ENCODE measurements at places on chromosomes 16 and 17. TPM values are rescaled to one million over a fixed set of nuclear protein-coding genes. Genes with fewer than 3 reads are reported as not detected.

DNA sequence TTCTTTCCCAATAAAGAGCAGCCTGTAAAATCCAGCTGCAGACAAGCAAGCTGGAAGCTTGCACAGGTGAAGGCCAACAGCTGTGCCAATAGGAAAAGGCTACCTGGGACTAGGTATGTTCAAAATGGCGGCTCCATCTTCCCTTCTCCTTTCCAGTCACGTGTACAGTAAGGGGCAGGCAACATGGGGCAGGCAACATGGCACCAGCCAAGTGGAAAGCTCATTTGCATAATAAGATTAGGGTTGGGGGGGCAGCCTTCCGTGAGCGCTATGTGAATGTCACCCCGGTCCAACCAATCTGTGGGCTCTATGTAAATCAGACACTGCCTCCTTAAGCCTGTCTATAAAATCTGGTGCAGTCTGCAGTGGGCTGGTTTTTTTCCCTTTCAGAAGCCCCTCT, 31.3 kb downstream of the TVP23A start:
- no peaks in the 10 kb centered on the region for H3K36me3 ChIP-seq
- no peak overlapping the region for H3K4me3 ChIP-seq
- H3K4me1 ChIP-seq: no peaks in the 10 kb centered on the region
- H3K27ac ChIP-seq: no peak overlapping the region
- DNase-seq: no peak

DNA sequence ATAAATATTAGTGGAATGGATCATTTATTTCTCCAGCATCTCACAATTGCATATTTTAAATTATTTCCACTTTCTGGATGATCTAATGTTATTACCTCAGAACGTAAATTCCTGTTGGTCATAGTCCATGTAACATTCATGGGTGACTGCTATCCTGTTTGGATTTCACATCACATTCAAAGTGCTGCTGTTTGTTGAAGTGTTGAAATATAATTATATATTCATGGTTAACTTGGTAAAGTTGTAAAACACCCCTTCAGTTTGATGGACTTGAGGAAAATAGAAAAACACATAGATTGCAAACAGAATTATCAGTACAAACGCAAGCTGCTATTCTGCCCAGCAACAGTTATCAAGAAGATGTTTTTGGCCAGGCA, 59.6 kb downstream of the TANGO6 start:
- no peaks in the 10 kb centered on the region for H3K36me3 ChIP-seq
- H3K27ac ChIP-seq: no peak overlapping the region
- H3K4me3 ChIP-seq: no peak overlapping the region
- no peaks in the 10 kb centered on the region for H3K27me3 ChIP-seq
- peaks cover 14% of the 10 kb centered on the region for H3K4me1 ChIP-seq

DNA sequence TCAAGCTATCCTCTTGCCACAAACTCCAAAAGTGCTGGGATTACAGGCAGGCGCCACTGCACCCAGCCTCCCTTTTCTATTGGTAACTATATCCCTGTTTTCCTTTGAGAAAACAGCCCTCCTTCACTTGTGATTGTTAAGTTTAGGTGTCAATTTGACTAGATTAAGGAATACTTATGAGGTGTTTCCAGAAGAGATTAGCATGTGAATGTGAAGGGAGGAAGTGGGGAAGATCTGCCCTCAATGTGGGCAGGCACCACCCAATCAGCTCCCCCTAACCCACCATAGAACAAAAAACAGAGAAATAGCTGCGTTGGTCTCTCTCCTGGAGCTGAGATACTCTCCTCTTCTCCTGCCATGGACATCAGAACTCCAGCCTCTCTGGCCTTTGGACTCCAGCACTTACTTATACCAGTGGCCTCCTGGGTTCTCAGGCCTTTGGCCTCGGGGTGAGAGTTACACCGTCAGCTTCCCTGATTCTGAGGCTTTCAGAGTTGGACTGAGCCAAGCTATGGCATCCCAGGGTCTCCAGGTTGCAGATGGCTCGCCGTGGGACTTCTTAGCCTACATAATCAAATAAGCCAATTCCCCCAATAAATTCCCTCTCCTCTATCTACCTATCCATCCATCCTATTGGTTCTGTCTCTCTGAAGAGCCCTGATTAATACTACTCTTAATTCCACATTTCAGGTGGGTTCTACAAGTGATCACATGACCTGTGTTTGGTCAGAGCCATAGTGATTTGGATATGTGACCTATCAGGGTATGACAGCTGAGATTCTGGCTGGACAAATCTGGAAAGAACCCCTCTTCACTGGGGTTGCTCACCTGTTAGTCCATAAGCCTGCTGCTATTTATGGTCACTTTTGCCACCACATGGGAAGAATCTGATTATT, 12.0 kb upstream of the STAT3 start:
- no peak for DNase-seq
- no peak overlapping the region for H3K4me3 ChIP-seq
- H3K36me3 ChIP-seq: no peaks in the 10 kb centered on the region
- no peaks in the 10 kb centered on the region for H3K27me3 ChIP-seq
- H3K27ac ChIP-seq: peak overlapping the region; percentile 29

- H3K4me1 ChIP-seq: peaks cover 6% of the 10 kb centered on the region
- peak; percentile 48 for DNase-seq
- H3K4me3 ChIP-seq: no peak overlapping the region
- no peak overlapping the region for H3K27ac ChIP-seq
- H3K36me3 ChIP-seq: no peaks in the 10 kb centered on the region
Measured at GRCh38 chr17:1055751-1056645, 59.1 kb downstream of the TIMM22 start.

GRCh38 chr16:12661656-12662172, 142.0 kb downstream of the CPPED1 start:
- H3K36me3 ChIP-seq: no peaks in the 10 kb centered on the region
- peak; percentile 30 for DNase-seq
- no peaks in the 10 kb centered on the region for H3K27me3 ChIP-seq
- no peak overlapping the region for H3K27ac ChIP-seq

DNA sequence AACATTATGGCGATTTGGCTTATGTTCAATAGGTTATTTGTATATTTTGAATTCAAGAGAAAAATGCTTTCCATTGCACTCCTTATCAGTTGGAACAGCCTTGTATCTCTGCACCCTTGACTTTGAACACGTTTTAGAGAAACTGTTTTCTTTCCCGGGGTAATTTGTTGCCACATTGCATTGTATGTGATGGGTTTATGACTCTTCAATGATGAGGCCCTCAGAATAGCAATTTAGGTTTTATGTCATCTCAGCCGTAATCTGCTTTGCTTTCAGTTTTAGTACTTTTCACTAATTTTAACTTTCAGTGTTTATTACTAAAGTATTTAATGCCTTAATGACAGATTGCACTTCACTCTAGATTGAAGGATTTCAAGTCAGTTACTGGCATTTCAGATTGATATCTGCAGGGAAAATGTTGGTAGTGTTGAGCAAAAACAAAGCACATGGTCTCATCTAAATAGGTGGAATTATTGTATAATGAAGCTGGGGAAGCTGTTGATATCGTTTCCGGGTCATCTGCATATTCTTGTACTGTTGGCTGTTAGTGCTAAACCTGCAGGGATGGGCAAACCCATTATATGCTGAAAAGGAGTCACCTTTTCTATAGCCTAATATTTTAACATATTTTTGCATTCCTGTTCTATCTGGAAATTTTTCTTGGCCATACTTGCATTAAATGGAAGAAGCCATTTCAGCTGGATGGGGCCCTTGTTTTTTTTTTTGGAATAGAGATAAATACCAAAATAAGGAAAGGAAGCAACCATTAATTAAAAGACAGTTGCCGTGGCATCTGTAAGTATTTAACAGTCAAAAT, 2.0 kb downstream of the LUC7L3 start:
- peak overlapping the region; percentile 95 for H3K27ac ChIP-seq
- peaks cover 20% of the 10 kb centered on the region for H3K36me3 ChIP-seq
- no peaks in the 10 kb centered on the region for H3K27me3 ChIP-seq
- peak overlapping the region; percentile 92 for H3K4me3 ChIP-seq
- H3K4me1 ChIP-seq: peaks cover 56% of the 10 kb centered on the region

The RHBDL1 gene
- 18.1 TPM for total RNA-seq

The MAP2K6 gene
- total RNA-seq: 1.6 TPM

- peak overlapping the region; percentile 68 for H3K27ac ChIP-seq
- peak; percentile 66 for DNase-seq
- no peaks in the 10 kb centered on the region for H3K36me3 ChIP-seq
- peaks cover 10% of the 10 kb centered on the region for H3K4me1 ChIP-seq
Measured at GRCh38 chr16:4767872-4768548, 1.0 kb upstream of the ZNF500 start.

DNA sequence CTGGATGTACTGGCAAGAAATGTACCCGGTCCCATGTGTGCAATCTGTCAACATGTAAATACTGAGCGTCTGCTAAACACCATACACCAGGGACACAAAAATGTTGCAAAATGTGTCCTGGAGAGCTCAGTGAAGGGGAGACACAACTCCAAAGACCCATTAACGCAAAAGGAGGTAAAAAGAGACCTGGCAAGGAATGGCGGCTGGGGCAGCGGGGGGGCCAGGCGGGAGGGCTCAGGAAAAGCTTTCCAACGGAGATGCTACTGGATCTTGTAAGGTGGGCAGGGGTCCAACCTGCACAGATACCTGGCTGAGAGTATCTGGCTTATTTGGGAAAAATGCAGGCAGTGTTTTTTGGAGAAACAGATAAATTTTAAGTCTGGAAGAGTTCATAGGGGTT, 40.7 kb downstream of the ADCY9 start:
- H3K27me3 ChIP-seq: no peaks in the 10 kb centered on the region
- no peak overlapping the region for H3K4me3 ChIP-seq
- H3K27ac ChIP-seq: no peak overlapping the region
- H3K4me1 ChIP-seq: no peaks in the 10 kb centered on the region
- DNase-seq: no peak
- no peaks in the 10 kb centered on the region for H3K36me3 ChIP-seq

- 0 out of 2 replicates have a peak, but pooled peaks cover 4% of the 10 kb centered on the region for H3K4me1 ChIP-seq
- H3K27ac ChIP-seq: no peak overlapping the region
- DNase-seq: no peak
- no peaks in the 10 kb centered on the region for H3K27me3 ChIP-seq
Measured at GRCh38 chr16:58348986-58349385, 43.3 kb upstream of the GINS3 start.

- no peaks in the 10 kb centered on the region for H3K27me3 ChIP-seq
- DNase-seq: no peak
- H3K4me1 ChIP-seq: peaks cover 49% of the 10 kb centered on the region
- H3K4me3 ChIP-seq: no peak overlapping the region
- H3K27ac ChIP-seq: no peak overlapping the region
Measured at GRCh38 chr17:40020146-40020545, 4.9 kb downstream of the CSF3 start.

- no peaks in the 10 kb centered on the region for H3K36me3 ChIP-seq
- peaks cover 9% of the 10 kb centered on the region for H3K27me3 ChIP-seq
- no peaks in the 10 kb centered on the region for H3K4me1 ChIP-seq
- H3K27ac ChIP-seq: no peak overlapping the region
- H3K4me3 ChIP-seq: no peak overlapping the region
Measured at GRCh38 chr16:54540525-54541180, 254.1 kb upstream of the IRX3 start.

- H3K4me1 ChIP-seq: peaks cover 15% of the 10 kb centered on the region
- H3K4me3 ChIP-seq: no peak overlapping the region
- peaks cover 10% of the 10 kb centered on the region for H3K27me3 ChIP-seq
- no peaks in the 10 kb centered on the region for H3K36me3 ChIP-seq
- no peak overlapping the region for H3K27ac ChIP-seq
Measured at GRCh38 chr16:3074860-3075522, 9.6 kb downstream of the IL32 start.

- no peak overlapping the region for H3K4me3 ChIP-seq
- peaks cover 34% of the 10 kb centered on the region for H3K4me1 ChIP-seq
- H3K36me3 ChIP-seq: no peaks in the 10 kb centered on the region
- peak; percentile 68 for DNase-seq
- peak overlapping the region; percentile 39 for H3K27ac ChIP-seq
- no peaks in the 10 kb centered on the region for H3K27me3 ChIP-seq
Measured at GRCh38 chr16:84223456-84223855, 16.4 kb downstream of the KCNG4 start.

GRCh38 chr17:47188876-47189731, at the start of gene CDC27:
CDC27 (minus strand) TSS chr17:47189295; CDS start chr17:47189172, 123 bp downstream.
- H3K4me3 ChIP-seq: peak within 1 kb of the TSS; percentile 87
- peaks cover 13% of the 10 kb centered on the region for H3K36me3 ChIP-seq
- H3K27ac ChIP-seq: peak within 1 kb of the TSS; percentile 85
- H3K27me3 ChIP-seq: no peaks in the 10 kb centered on the region

- no peak overlapping the region for H3K4me3 ChIP-seq
- H3K4me1 ChIP-seq: peaks cover 23% of the 10 kb centered on the region
- no peaks in the 10 kb centered on the region for H3K27me3 ChIP-seq
- no peak for DNase-seq
Measured at GRCh38 chr16:69087161-69087581, 18.3 kb upstream of the HAS3 start.

The OTOP2 gene
- total RNA-seq: not detected

The GINS3 gene
- total RNA-seq: 11.3 TPM

DNA sequence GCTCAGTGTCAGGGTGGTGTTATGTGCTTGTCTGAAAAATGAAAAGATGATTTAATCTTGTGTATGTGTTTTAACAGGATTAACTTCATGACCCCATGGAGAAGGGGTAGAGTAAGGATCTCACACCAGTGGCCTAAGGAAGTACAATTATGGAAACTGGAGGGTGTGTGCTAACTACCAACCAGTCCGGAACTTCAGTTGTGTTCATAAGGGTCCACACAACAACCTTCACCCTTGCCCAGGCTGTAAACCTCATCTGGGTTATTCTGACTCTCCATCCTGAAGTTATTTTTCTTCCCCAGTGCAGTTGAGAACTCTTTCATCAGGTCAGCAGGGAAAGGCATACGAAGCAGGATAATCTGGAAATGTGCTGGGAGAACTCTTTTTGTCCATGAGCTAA, 158.9 kb downstream of the MAP2K6 start:
- DNase-seq: no peak
- H3K36me3 ChIP-seq: 0 out of 2 replicates have a peak, but pooled peaks cover 6% of the 10 kb centered on the region
- no peaks in the 10 kb centered on the region for H3K27me3 ChIP-seq
- H3K4me3 ChIP-seq: no peak overlapping the region
- H3K4me1 ChIP-seq: peaks cover 31% of the 10 kb centered on the region
- no peak overlapping the region for H3K27ac ChIP-seq

DNA sequence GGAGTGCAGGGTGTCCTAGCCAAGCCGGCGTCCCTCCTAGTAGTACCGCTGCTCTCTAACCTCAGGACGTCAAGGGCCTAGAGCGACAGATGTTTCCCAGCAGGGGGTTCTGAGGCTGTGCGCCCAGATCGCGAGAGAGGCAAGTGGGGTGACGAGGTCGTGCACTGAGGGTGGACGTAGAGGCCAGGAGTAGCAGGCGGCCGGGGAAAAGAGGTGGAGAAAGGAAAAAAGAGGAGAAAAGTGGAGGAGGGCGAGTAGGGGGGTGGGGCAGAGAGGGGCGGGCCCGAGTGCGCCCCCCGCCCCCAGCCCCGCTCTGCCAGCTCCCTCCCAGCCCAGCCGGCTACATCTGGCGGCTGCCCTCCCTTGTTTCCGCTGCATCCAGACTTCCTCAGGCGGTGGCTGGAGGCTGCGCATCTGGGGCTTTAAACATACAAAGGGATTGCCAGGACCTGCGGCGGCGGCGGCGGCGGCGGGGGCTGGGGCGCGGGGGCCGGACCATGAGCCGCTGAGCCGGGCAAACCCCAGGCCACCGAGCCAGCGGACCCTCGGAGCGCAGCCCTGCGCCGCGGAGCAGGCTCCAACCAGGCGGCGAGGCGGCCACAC, at the start of gene MMP2:
Gene MMP2, plus strand, starts transcription at position 372 of the 603 bp plus-strand sequence. CDS start 282 bp downstream, outside the sequence.
- H3K27me3 ChIP-seq: no peaks in the 10 kb centered on the region
- no peak for DNase-seq
- H3K36me3 ChIP-seq: no peaks in the 10 kb centered on the region
- no peak within 1 kb of the TSS for H3K4me3 ChIP-seq
- no peak within 1 kb of the TSS for H3K27ac ChIP-seq

All from PC-9 (cell line).